PC-3 (cell line): ENCODE measurements at places on chromosomes 6 and 20. TPM values are rescaled to one million over a fixed set of nuclear protein-coding genes. Genes with fewer than 3 reads are reported as not detected.

KIF25 gene
- not detected in 2 replicates for total RNA-seq

CDH26 gene
- 1.2 and 1.4 TPM in 2 replicates for total RNA-seq

SNRNP48 gene
- 7.0 and 7.7 TPM in 2 replicates for total RNA-seq

CFAP206 gene
- 0.07 TPM in 1 of 2 replicates, not detected in the other for total RNA-seq
